ENCODE measurements at places on chromosomes 7 and 10.

DNA sequence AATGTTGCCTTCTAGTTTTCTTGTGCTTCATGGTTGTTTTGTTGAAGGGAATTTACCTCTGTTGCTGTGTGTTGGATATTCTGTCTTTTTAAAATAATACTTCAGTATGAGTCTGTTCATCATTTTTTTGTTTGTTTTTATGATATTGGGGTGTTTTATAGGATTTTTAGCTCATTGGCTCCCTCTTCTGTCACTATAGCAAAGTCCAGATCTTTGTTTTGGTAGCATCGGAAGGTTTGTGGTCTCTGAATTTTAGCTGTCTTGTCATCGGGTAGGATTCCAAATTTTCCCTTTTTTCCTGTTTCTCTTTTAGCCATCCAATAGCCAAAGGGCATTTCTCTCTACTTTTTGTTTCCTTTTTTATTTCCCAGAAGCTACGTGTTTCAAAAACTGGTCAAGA lies 91.4 kb downstream of the EXOC4 start:
- peak; percentile 15 for DNase-seq

- DNase-seq, result no peak
Observed at GRCh38 chr10:117222552-117222951, 18.4 kb upstream of the SLC18A2 start.

DNA sequence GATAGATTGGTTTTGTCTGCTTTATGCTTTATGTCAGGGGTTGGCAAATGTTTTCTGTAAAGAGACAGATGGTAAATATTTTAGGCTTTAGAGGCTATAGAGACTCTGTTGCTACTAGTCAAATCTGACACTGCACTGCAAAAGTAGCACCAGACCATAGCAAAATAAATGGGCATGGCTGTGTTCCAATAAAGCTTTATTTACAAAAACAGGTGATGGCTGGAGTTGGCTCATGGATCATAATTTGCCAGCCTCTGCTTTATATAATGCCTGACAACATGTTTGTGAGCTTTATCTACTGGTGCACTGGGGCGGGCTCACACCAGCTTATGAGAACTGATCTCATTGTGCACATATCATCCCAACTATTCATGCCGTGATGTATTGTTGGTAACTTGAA lies 120.1 kb downstream of the PLXDC2 start:
- DNase-seq, result no peak

GRCh38 chr10:93070378-93071176 lies 3.1 kb upstream of the CYP26A1 start:
- no peak for DNase-seq

- no peak for DNase-seq
Observed at GRCh38 chr10:130985158-130985753, 326.3 kb downstream of the TCERG1L start.

DNA sequence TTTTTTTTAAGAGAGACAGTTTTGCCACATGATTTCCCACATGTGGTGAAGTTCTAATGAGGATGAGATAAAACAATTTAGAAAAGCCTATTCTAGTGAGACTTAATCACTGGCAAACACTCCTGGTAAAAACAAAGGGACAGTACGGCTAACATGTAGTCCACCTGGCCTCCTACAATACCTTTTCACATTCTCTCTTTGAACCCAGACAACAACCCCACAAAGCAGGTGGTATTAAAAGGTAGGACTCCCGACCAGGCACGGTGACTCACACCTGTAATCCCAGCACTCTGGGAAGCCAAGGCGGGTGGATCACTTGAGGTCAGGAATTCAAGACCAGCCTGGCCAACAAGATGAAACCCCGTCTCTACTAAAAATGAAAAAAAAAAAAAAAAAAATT lies 12.4 kb downstream of the PARD3 start:
- no peak for DNase-seq

GRCh38 chr7:121957626-121958025 lies 84.7 kb downstream of the PTPRZ1 start:
- peak; percentile 23 for DNase-seq

GRCh38 chr7:30472784-30473775 lies 5.5 kb downstream of the NOD1 start:
- DNase-seq, result peak; percentile 86

GRCh38 chr10:6009150-6009549 lies 31.8 kb upstream of the IL15RA start:
- peak; percentile 38 for DNase-seq

All from fibroblast of upper back skin (primary cell).